ENCODE measurements at places on chromosomes 16 and 17.
A peak's percentile ranks its signal among the peaks of the same experiment; 100 is the strongest.

DNA sequence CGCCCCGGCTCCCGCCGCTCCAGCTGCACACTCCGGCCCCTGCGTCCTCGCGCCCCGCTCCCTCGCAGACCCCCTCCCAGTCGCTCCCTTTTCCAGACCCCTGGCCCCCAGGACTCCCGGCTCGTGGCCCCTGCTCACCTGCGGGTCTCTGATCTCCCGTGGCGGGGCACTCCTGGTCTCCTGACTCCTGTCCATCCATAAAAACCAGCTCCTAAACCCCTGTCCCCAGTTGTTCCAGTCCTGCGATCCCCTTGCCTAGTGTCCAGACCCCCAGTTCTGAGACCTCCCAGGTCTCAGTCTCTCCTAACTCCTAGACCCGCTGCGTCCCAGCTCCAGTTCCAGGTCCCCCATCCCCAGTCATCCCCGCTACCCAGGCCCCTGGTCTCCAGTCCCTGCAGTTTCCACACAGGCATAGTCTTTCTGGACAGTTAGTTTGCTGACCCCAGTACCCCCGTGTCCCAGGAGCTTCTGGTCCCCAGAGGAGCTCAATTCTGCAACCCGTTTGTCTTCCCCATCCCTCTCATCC lies 379 bp downstream of the SNX29 start:
- no peak for DNase-seq

DNA sequence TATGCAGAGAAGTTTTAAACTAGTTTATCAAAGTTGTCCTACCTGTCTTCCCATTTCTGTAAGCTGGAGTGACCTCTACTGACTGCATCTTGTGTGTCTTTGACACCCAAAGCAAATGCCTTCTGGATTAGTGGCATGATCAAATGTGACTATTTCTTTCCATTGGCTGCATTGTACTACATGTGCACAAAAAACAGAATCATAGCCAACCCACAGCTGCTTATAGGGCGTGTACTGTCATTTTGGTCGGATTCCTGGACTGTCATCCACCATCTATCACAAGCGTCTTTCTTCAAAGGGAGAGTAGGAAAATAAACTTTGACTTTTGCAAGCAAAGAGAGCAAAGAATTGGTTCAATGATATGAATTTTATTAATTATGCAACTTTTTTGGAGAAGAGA lies 310.6 kb downstream of the MAP2K6 start:
- no peak for DNase-seq

DNA sequence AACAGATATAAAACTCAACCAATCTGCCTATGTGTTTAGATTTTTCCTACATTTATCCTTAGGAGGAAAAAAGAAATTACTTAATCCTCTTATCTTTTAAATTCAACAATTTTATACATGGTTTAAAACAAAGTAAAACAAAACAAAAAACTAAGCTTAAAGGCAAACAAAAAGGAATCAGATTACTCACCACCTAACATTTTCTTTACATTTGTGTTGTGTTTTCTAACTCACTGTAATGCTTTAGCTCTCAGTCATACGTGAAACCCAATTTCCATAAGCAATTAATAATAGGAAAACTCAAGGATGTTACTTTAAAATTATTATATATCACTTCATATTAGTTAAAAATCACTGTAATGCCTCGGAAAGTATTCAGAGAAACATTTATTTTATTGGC lies 6.7 kb upstream of the IRX5 start:
- DNase-seq: no peak

DNA sequence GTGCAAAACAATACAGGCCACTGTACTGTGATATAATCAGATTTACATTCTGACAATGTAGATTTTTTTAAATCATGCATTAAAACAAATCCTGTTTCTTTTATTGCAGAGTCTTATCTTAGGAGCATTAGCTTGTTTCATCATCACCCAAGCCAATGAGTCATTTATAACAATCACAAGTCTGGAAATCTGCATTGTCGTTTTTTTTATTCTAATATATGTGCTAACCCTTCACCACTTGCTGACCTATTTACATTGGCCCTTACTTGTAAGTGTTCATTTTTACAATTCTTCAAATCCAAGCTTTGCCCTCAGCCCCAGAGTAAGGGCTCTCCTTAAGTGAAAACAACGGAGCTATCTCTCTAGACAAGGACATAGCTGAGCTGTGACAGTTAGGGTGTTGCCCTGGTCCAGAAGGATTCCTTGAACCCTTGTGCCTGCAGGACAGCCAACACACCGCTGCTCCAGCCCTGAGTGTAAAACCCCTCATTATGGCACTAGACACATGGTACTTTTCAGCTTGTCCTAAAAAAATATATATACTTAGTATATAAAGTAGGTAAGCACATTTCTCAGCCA lies 3.7 kb downstream of the CMTM1 start:
- peak; percentile 57 for DNase-seq

GRCh38 chr16:17424771-17425170 lies 46.0 kb downstream of the XYLT1 start:
- no peak for DNase-seq

DNA sequence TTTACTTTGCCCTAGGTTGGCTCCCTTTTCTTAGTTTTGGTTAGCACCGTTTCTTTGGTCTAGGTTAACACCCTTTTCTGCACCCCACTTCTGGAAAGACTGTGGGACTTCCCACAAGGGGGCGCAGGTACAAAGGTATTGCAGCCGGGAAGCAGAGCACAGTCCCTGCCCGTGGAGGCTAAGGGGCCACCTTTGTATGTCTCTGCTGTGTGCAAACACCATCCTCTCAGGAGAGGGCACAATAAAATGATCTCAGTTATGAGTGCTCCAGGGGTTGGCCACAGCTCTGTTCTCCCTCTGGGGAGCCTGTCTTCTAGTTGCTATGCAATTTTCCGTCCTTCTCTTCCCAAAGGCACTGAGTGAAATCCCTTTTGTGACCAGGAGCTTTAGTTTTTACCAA lies 28.4 kb upstream of the TMC5 start:
- peak; percentile 16 for DNase-seq

DNA sequence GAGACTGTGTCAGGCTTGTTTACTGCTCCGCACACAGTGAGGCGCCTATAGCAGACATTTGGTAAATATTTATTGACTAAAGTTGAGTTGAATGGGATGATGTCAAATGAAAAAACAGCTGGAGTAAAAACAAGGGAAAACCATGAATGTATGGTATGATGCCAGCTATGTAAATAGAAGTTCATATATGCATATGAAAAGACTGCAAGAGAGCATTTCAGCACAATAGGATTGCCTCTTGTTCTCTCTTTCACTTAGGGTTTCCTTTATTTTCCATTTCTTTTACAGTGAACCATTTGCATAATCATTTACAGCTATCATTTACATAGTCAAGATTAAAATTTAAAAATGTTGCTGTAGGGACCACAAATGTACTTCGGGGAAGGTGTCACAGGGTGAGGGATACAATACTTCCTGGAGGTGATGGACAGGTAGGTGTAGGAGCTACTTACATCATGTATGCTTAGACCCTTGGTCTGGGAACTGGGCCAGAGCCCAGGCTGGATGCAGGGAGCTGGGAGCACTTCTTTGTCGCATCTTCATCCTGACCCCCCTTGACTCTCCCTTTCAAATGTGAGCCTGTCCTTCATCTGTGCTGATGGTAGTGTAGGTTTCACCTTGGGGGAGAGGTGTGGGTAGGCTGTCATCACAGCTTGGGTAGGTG lies 113.3 kb downstream of the UTP18 start:
- no peak for DNase-seq

GRCh38 chr17:40462343-40463121 lies 19.3 kb downstream of the IGFBP4 start:
- no peak for DNase-seq
